ENCODE measurements at places on chromosomes 12 and 14.

DNA sequence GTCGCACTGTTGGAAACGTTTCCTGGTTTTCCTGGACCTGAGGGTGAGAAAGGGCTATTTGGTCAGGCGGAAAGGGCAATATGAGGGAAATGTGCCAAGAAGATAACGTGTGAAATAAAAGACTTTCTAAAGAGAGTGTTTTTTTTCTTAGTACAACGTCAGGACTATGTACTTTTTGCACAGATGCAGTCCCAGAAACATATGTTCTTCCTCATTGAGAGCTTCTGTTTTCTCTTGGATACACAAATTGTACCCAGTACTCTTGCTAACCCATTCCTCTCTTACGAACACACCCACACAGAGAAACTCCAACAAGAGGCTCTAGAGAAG is 669 bp upstream of the PKP2 start:
- no peak for DNase-seq

- no peak for DNase-seq
Measured at GRCh38 chr12:42186793-42187192, 42.1 kb upstream of the GXYLT1 start.

DNA sequence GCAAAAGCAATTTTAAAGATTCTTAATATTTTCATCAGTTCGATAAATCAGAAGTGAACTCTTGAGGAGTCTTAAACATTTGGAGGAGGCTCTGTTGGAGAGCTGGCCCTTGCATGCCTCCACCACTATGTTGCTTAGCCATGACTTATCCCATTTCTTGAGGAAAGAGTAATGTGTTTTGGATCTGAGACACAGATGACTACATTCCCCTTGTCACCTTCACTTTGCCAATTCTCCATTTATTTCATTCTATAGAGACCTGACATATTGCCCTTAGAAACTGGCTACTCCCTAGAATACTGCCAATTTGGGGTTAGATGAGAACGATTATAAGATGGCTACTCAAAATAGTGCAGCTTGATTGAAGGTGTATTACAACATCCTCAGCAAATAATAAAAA is 157.4 kb upstream of the TMEM260 start:
- DNase-seq, result no peak

DNA sequence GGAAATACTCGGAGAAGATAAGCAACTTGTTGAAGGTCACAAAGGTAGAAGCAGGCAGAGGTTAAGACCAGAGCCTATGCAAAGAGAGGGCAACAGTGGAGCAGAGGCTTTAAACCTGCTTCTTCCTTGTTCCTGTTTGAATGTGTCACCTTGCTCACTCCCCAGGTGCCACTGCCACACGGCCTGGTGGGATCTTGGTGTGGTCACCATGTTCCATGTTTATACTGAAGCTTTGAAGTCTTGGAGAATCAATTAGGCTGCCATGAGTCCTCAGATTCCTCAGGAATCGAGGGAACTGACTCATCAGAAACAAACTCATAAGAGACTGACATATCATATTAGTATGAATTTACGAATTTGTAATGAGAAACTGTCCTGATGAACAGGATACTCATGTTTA is 46.8 kb downstream of the IQSEC3 start:
- no peak for DNase-seq

DNA sequence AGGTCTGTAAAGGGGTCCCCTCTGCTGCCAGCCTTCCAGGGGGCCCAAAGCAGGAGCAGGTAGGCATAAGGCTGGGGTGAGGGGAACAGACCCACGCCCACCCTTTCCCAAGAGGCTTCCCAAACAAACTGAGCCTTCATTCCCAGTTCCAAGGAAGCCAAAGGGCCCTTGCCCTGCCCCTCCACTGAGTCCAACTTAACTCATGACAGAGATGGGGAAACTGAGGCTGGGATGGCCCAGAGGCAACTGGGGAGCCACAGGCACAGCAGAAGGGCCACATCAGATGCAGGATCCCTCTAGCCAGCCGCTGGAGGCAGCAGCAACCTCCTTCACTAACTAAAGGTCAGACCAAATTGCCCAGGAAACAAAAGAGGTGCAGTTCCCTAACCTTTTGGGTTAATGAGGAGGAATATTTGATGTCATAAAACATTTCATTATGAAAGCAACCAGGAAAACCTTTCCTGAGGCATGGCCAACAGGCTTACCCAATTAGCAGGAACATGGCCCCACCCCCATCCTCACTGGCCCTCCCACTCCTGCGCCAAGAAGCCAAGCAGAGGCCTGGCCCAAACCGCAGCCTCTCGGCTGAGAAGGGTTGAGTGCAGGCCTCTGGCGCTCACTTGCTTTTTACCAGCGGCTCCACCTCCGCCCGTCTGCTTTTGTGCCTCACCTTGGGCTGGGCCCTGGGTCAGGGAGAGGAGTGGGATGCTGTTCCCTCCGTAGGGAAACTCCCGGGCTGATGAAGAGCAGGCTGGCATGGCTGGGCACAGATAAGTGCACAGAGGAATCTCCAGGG is 293.5 kb upstream of the RTL1 start:
- DNase-seq, result peak; percentile 54

DNA sequence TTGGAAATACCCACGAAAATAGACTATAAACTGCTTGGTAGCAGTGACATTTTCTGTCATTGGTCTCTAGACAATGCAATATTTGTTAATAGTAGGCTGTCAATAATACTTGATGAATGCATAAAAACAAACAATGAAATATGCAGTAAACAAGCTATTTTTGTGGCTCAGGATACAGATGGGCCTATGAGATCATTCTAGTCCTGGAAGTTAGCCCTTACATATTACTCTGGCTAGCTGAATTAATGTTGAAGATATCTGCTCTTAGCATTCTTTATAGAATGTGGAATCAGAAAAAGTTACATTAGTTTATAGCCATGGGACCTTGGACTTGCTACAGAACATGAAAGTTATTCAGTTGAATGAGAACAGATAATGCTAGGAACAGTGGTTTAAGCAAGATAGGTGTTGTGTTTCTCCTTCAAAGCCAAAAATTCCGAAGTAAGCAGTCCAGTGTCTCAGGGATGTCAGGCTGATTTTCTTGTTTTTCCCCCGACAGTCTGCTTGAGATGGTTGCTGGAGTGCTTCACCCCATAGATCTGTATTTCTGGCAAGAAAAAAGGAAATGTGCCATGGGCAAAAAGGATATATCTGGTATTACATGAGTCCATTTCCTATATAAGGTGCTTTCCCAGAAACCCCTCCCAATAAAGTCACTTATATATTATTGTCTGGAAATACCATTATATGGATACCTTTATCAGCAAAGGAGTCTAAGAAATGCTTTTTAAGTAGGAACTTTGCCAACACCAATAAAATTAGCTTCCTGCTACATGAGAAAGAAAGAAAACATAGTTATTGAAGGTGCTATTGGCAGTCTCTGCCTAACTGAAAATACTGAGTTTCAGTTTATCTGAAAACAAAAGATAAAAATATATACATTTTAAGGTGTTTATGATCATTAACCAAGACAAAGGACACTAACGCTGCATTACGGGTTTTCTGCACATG is 619.4 kb upstream of the ATP2B1 start:
- no peak for DNase-seq

GRCh38 chr12:42698213-42698612 is 108.7 kb upstream of the PRICKLE1 start:
- DNase-seq, result no peak

GRCh38 chr14:46198676-46199075 is 452.9 kb downstream of the RPL10L start:
- DNase-seq, result no peak

- DNase-seq, result no peak
Measured at GRCh38 chr12:12534975-12535374, 27.7 kb downstream of the DUSP16 start.

DNA sequence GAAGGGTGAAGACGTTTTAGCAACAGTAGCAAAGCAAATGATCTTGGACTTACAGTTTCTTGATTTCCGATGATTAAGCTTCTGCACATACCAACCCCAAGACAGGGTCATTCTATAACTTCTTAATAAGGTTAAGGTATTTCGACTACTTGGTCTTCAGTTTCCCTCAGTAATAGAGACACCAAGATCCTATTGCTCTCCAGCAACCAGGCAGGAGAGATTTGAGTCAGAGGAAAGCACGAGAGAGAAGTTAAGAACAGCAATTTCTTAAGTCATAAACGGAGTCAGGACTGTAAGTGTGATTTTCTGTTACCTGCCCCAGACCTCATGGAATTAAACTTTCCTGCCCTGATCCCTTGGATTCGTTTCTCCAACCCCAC is 215.6 kb downstream of the TTC8 start:
- DNase-seq, result no peak

DNA sequence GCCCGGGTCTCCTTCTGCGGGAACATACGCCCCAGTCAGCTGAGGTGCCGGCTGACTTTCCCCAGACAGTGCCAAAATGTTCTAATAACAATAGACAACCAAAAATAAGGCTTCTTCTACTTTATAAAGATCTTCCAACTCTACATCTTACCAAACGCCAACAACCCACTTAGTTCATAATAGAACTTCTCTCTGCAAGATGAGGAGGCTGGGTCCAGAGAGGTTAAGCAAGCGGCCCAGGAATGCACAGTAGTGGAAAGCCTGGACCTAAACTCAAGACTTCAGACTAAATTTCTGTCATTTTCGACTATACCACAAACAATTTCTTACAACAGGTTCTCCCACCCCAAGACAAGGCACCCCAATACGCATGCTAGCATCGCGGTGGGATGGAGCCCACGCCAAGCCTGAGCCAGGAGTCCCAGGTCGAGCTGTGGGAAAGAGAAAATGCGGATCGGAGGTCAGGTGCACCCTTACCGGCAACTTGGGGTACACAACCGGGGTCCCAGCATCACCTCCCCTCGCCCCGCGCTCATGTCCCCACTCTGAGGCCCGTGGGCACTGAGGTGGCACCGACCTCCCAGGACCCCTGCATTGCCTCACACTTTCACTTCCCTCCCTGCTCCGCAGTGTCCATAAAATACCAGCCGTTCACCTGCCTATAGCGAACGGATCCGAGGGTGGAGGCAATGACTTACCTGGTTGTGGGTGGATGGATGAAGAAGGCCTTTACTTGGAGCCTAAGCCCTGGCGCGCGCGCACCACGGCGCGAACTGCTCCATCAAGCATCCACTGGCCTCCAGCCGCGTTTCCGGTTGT is 42.1 kb upstream of the TBX5 start:
- no peak for DNase-seq

DNA sequence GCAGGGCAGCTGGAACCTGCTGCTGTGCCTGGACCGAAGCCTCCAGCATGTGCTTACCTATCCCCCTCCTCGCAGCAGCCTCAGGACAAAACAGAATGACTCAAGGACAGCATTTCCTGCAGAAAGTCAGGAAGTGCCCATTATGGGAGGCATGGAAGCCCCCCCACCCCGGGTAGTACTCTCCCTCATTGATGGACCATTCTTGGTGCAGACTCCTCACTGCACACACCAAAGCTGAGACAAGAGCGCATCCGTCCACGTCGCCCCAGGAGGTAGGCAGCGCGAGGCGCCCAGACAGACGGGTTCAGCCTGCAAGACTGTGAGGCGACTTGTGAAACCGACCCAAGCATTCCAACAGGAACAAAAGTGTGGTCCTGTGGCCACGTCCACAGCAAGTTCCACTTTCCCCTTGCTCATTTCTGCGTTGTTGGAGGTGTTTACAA is 243.9 kb upstream of the ATXN7L3B start:
- DNase-seq, result no peak

DNA sequence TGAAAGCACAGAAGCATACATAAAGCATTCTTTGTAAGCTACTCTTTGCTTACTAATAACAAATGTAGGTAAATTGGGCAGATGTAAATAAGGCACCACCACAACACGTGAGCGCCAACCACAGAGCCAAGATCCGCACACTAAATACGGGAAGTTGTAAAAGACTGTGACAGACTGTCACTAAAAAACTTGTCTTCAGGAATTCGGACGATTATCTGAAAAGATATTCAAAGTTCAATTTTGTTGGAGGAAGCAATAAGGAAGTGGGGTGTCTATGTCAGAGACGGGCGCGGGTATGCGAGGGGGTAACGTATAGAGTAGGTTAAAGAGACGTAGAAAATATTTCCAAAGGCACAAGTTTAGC is 1.5 kb upstream of the HSP90B1 start:
- DNase-seq, result no peak

- DNase-seq, result no peak
Measured at GRCh38 chr12:42482041-42482747, 107.4 kb downstream of the PRICKLE1 start.

DNA sequence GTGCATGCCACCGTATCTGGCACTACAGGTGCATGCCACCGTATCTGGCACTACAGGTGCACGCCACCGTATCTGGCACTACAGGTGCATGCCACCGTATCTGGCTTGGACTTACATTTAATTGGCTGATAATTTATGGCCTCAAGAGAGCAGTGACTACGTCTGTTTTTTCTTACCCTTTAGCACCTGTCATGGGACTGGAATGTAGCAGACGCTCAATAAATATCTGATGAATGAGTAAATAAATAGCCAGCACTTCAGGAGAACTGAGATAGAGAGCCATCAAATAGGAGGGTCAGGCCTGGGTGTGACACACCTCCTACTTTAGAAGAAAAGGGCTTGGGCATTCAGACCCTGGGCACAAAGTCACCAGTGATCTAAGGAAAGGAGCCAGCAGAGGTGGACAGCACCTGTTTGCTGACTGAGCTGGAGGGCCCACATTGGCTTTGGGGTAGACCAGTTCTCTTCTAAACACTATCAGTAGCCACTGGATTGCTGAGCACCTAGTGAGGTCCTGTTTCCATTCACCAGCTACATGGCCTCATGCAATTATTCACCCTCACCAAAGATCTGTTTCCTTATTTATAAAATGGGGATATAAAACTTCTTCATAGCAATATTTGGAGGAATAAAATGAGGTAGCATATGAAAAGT is 50.1 kb downstream of the RFX4 start:
- DNase-seq, result no peak

DNA sequence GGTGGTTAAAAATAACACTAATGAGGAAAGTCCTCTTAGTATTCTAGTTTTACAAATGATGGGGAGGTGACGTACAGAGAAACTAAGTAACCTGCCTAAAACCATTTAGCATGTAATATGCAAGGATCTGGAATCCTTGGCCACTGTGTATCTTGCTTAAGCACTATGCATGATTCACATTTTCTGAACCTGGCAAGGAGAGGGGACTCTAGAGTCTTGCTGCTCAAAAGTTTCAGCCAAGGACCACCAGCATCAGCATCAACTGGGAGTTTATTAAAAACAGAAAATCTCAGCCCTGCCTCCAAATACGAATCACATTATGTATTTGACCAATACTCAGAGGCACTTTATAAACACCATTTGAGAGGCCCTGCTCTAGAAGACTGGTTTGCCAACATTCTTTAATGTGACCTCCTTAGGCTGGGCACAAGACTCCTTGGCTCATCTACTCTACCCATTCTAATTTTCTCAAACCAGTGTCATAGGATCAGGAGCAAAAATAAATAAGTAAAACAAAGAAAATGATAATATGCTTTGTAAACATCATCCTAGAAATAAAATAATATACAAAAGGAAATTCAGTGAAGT is 52.9 kb downstream of the ABCC9 start:
- no peak for DNase-seq

Measured in WTC11 (cell line).